ENCODE measurements at places on chromosomes 12 and 14.

DNA sequence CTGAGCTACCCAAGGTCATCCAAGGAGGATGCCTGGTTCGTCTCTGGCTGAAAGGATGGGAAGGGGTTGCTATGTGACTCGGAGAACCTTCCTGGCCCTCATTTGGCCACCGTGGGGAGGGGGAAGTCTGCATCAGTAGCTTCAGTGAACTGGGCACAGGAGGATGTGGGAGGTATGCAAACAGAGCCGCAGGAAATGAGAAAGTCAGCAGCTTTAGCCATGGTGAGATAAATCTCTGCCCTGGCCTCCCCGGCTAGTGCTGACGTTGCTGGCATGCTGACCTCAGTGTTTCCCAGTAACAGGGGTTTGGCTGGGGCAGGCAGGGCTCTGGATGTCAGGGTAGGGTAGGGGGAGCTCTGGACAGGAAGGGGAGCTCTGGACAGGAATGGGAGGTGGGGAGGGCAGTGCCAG, 2.3 kb upstream of the CEBPE start:
- DNase-seq: peak; percentile 70

GRCh38 chr14:89040080-89040459, 215.6 kb downstream of the TTC8 start:
- DNase-seq: no peak

DNA sequence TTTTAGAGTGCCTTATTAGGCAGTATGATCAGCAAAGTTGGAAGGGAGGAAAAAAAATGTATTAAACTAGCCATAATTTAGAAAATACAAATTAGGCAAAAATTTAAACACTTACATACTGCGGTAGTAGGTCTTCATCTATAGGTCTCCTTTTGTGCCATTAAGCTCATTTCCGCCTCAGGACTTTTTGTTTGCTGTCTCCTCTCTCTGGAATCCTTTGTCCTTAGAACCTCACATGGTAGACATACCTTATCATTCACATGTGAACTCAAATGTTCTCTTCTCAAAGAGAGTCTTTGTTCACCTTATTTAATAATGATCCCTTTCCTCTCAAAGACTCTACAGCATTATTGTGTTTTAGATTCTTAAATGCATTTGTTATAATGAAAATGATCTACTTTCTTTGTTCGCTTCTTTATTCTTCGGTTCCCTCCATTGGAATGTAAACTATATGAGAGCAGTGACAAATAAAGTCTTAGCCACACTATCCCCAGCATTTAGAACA, 14.7 kb downstream of the FANCM start:
- no peak for DNase-seq

DNA sequence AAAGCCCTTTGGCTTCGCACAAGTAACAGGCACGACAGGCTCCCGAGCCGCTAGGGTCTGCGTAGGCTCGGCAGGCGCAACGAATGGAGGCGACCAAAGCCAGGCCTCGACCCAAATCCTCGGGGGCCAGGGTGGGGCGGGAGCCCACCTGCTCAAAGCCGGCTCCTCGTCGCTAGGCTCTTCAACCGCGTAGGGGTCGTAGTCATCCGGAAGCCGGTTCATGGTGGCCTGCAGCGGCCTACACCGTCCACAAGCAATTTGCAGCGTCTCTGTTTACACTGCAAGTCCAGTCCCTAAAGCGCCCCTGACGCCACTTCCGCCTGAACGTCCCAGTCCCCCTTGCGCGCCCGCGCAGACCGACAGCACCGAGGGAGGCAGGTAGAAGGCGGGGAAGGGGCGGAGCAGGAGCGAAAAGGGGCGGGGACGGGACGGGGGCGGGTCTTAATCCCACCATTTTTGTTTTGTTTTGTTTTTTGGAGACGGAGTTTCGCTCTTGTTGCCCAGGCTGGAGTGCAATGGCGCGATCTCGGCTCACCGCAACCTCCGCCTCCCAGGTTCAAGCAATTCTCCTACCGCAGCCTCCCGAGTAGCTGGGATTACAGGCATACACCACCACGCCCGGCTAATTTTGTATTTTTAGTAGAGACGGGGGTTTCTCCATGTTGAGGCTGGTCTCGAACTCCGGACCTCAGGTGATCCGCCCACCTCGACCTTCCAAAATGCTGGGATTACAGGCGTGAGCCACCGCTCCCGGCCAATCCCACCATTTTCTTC, at the start of gene EAPP:
TSS of gene EAPP (minus strand) at position 295 of the 774 bp plus-strand sequence. CDS start at position 222, 73 bp downstream.
- peak; percentile 99 for DNase-seq

DNA sequence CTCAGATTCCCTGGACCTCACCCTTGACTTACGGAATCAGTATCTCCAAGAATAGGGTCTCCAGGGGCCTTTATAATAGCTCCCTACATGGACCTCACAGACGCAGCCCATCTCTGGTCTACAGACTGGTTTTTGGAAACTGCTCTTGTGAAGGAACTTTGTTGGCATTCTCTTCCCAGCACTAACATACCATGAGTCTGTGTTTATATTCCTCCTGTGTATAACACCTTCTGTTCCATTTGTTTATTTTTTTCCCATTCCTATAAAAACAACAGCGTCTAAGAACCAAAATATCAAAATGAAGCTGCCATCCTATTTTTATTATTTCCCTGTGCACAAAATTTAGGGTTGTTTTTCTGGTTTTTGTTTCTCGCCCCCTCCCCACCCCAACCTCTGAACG, 131.1 kb downstream of the NEDD1 start:
- DNase-seq: no peak

DNA sequence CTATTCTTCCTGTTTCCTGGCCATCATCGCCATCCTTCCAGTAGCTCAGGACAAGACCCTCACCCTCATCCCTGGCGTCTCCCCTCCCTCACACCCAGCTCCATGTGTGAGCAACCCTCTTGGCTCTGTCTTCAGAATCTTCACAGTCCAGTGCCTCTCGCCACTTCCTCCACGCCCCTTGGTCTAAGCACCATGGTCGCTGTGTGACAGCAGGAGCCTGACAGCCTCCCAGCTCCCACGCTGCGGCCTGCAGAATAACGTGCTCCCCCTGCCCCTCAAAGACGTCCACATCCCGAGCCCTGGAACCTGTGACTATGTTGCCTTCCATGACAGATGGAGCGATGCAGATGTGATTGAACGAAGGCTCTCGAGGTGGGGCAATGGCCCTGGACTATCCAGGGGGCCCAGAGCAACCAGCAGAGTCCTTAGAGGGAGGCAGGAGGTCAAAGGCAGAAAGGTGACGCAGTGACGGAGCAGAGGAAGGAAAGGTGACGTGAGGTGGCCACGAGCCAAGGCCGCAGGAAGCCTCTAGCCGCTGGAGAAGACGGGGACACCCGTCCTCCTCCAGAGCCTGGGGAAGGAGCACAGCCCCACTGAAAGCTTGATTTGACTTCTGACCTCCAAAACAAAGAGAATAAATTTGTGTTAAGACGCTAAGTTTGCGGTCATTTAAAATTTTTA, 139.8 kb downstream of the CALM1 start:
- DNase-seq: no peak

DNA sequence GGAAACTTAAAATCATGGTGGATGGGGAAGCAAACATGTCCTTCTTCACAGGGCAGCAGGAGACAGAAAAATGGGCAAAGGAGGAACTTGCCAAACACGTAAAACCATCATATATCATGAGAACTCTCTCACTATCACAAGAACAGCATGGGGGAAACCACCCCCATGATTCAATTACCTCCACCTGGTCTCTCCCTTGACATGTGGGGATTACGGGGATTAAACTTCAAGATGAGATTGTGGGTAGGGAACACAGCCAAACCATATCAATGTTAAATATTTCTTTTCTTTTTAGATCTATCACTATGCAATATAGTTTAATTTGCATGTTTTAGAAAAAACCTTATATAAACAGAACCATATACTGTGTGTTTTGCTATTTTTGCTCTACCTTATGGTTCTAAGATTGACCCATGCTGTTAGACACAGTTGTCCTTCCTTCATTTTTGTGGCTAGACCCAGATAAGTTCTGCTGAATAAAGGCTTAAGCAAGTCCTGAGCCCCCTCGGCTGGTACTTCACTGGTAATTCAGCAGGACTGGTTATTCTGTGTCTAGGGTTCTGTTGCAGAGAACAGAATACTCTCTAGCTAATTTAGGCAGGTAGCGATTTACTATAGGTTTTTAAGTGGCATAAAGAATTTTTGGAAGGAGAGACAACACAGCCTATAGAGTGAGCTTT, 253.7 kb upstream of the HMGA2 start:
- DNase-seq: no peak

DNA sequence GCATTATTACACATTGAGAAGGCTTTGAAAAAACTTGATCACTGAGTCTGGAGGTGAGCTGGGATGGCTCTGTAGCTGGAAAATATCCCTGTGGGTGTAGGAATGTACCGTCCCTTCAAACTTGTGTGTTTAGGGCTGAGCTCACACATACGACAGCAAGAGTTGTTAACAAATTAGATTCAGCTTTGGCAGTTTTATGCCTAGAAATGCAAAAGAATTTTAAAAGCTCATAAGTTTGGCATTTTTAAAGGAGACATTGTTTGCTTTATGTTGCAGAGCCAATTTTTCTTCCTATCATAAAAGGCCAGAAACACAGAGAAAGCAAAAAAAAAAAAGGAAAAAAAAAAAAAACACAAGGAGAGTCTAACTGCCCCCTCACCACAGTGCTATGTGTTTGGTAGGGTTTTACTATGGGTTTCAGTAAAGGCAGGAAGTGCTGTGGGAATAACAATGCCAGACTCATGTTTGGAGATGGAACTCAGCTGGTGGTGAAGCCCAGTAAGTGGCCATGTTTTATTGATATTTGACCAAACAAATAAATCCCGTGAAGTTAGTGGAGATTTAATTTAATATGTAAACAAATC, 78.4 kb downstream of the DAD1 start:
- no peak for DNase-seq

DNA sequence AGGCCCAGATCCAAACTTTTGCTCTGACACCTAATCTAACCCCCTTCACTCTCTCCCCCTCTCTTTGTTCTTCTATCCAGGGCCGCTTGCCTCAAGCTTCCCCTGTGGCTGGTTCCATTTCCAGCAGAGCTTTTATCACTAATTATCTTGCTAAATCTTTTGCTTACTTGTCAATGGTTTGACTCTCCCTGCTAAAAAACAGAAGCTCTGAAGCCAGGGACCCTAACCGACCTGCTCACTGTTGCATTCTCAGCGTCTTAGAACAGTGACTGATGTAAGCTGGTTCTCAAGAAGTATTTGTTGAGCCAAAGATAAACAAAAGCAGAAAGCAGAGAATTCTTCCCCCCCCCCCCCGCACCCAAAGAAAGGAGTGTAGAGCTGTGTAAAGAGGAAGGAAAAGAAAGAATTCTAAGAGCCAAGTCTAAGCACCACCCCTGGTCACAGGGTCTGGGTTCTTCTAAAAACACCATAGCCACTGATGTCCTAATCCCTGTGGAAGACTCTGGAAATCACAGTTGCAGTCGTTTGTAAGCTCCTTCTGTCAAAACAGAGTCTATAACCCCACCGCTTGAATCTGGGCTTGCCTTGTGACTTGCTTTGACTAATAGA, 385.8 kb downstream of the MED13L start:
- no peak for DNase-seq

GRCh38 chr14:103773521-103773920, 57.9 kb downstream of the ZFYVE21 start:
- DNase-seq: no peak

- DNase-seq: no peak
Observed at GRCh38 chr14:63867933-63868921, 15.4 kb downstream of the SYNE2 start.

- DNase-seq: peak; percentile 6
Observed at GRCh38 chr14:99509871-99510555, 28.8 kb downstream of the CCNK start.

DNA sequence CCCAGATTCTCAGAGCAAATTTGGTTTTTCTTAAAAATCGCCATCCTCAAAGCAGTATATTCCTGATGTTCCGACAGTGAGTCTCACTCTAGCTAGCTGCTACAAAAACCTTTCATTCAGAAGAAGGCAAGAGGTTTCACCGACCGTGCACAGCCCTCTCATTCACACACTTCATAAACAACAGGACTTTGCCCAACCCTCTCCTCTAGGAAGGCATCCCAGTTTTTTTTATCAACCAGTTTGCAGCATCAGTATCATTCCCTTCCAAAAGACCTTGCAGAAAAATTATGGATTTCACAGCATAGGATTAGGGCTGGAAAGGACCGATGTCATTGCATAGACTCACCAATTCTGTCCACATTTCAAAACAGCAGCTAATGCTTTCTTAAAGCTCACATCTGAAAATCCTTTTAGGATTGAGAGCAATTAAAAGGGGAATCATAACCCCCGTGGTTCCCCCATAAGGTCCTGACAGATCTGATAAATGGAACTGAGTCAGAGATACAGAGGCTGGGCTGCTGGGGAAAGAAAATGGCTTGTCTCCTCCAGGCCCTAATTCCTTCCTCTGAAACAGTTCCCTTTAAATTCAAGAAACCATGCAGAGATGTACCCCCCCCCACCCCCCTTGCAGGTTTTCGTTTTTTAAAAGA, 597 bp downstream of the SVOP start:
- DNase-seq: no peak

- DNase-seq: no peak
Observed at GRCh38 chr12:90166012-90166411, 457.4 kb upstream of the ATP2B1 start.

GRCh38 chr14:90061685-90062126, at the start of gene KCNK13:
Gene KCNK13, plus strand, starts transcription at chr14:90061994. Its CDS starts 212 bp downstream, at chr14:90062206.
- peak; percentile 32 for DNase-seq

DNA sequence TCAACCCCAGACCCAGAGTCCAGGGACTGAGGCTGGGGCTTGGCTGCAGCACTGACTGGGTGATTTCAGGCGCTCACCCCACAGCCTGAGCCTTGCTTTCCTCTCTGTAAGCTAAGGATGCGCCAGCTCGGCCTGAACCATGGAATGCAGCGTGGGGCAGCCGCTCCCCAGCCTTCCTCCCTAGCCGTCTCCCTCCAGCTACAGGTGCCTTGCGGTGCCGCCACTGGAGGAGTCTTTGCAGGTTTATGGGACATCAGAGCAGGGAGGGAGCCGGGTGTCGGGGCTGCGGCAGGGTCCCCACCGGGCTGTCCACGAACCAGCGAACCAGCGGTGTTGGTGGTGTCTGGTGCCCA, 19.4 kb downstream of the PPP2R5C start:
- DNase-seq: peak; percentile 28

GRCh38 chr14:50669441-50669986, 1.4 kb upstream of the SAV1 start:
- DNase-seq: no peak

DNA sequence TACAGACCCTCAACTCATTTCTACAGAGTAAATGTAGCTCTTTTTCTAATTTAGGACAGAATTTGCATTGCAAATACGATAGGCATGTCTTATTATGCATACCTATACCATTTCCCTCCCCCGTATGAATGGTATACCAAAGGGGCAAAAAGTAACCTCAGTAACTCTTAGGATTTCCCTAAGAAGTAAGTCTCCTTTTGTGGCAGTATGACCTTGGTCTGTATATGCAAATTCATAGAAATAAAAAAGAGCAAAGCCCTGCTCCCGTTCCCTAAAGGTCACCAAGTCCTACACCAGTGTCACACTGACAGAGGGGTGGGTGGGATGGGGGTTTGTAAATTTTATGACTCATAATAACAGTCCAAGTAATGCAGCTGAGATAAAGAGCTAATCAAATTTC, 365.8 kb upstream of the CCDC196 start:
- no peak for DNase-seq

- DNase-seq: no peak
Observed at GRCh38 chr14:84657911-84658310, 872.0 kb upstream of the FLRT2 start.
